ENCODE measurements at places on chromosomes 12 and 14.

DNA sequence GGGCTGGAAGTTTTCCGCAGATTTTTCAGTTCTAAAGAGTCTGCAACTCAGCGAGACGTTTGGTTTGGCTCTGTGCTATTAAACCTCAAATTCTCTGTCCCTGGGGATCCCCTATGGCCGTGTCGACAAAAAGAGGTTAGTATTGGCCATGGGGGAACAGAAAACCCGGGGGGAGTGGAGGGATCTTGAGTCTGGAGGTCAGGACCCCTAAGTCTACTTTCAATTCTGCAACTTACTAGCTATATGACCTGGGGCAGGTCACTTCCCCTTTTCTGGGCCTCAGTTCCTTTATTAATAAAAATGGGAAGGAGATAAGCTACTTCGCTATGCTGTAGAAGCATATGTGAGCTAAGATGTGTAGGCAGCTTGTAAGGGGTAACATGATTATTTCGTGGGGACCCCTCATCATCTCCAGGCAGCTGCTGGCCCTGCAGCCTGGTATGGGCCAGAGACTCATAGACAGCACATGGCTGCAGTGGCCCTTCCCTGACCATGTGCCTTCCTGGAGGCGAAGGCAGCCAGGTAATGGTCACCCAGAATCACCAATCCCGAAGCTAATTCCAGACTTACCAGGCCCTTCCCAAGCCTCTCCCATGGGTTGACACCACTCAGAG, 8.6 kb downstream of the ASB2 start:
- peak; percentile 69 for DNase-seq

- DNase-seq = no peak
Measured at GRCh38 chr12:47855502-47855901, 35.8 kb upstream of the HDAC7 start.

- peak; percentile 91 for DNase-seq
Measured at GRCh38 chr12:53048033-53048779, 1.7 kb upstream of the TNS2 start.

- no peak for DNase-seq
Measured at GRCh38 chr14:67457782-67458181, 30.7 kb downstream of the TMEM229B start.

DNA sequence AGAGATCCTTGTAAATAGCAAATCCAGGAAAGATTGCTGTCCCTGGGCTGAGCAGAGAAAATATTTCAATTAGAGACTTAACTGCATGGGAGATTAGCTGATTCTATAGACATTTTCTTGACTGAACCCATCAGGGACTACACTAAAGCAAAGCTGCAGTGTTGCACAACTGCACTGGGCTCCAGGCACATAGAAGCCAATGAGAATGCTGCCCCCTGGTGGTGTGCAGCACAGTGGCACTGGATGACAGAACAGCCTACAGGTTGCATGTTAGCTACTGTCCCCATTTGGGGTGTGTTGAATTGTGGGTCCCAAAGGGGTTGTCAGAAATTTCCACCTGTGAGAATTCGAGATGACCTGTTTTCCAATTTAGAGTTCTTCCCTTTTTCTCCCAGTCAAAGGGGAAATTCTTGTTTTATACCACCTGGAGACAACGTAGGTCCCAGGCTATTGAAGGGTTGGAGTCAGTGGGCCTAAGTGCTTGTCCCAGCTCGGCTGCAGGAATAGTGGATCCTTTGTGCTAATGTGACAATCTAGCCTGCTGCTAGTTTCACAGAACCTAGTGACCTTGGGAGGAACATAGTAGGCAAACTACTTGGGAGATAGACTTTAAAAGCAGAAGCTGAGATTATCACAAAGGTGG, 114.7 kb downstream of the SLC8A3 start:
- no peak for DNase-seq

GRCh38 chr12:121400332-121401139, 618 bp downstream of the RNF34 start:
- peak; percentile 51 for DNase-seq

GRCh38 chr12:51311389-51311788, 12.6 kb downstream of the BIN2 start:
- DNase-seq = no peak

GRCh38 chr12:105573574-105573973, 243.1 kb downstream of the C12orf75 start:
- DNase-seq = no peak

GRCh38 chr14:60116181-60116580, 24.5 kb downstream of the PCNX4 start:
- DNase-seq = no peak

Data from osteoblast (primary cell).